ENCODE measurements at places on chromosomes 12 and 14.

DNA sequence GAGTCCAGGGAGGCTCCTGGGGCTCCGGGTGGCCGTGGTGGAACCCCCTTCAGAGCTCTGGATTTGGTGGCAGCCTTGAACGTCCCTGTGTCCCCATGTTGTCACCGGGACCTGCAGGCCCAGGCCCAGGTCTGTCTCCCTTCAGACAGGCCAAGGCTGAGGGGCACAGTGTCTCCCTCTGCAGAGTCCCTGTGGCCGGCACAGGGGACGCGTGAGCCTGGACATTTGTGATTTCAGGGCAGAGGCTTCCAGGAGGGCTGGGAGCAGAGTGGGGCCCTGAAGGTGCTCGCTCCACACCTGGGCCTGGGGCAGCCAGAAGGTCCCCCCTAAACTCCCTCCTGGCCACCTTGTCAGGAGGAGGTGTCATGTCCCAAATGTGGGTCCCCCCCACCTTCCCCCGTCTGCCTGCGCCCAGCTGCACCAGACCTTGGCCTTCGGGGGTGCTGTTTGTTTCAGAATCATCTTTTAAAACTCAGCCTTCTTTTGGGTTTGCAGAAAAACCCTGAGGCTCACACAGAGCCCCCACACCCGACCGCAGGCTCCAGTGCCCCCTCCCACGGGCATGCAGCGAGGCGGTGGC lies 47.6 kb downstream of the KIF26A start:
- no peak for DNase-seq

GRCh38 chr14:22812744-22813143 lies 2.5 kb downstream of the SLC7A7 start:
- DNase-seq: no peak

DNA sequence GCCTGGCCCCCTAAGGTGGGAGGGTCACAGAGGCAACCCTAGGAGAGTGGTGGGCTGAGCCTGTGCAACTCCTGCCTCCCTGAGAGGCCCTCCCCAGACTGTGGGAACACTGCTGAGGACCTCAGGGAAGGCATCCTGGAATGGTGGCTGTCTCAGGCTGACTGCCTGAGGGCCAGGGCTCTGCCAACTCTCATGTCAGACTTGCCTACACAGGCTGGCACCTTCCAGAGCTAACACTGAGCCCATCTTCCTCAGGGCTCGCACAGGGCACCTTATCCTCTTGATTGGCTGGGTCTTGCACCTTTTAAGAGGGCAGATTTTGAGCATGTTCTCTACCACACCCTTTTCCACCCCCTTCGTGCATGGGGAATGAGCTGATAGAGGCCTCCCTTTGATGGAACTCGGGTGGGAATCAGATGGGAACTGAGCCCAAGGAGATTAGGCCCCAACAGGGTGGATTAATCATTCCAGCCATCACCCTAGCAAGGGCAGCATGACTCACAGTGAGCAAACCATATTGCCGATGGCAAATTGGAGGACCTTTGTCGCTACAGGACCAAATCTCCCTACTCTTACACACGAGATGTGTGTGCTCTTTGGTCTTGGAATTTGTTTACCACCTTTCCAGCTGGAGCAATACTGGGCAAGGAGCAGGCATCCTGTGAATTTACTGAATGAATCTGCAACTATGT lies 702.8 kb downstream of the VRK1 start:
- DNase-seq: no peak

DNA sequence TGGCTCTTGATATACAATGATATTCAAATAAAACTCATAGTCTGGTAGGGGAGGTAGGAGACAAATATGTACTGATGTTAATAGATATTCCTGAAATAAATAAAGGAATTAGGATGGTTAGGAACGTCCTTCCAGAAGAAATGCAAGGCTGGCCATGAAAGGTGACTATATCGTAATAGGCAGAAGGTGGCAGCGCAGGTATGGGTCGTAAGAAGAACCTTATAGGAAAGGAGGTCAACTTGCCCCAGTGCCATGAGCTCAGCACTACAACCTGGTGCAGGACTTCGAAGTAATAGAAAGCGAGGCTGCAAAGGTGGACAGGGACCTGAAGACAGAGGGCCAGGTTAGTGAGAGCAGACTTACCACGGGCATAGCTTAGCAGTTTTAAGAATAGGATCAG lies 55.3 kb upstream of the FGD4 start:
- no peak for DNase-seq

DNA sequence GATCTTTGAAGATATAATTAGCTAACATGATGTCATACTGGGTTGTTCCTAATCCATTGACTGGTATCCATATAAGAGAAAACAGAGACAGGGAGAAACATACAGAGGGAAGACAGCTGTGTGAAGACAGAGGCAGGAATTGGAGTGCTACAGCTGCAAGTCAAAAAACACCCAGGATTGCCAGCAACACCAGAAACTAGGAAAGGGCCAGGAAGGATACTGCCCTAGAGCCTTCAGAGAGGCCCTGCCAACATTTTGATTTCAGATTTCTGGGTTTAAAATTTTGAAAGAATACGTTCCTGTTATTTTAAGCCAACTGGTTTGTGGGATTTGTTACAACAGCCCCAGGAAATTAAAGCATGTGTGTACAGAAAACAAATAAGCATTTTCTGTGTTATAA lies 473.7 kb upstream of the FLRT2 start:
- no peak for DNase-seq

DNA sequence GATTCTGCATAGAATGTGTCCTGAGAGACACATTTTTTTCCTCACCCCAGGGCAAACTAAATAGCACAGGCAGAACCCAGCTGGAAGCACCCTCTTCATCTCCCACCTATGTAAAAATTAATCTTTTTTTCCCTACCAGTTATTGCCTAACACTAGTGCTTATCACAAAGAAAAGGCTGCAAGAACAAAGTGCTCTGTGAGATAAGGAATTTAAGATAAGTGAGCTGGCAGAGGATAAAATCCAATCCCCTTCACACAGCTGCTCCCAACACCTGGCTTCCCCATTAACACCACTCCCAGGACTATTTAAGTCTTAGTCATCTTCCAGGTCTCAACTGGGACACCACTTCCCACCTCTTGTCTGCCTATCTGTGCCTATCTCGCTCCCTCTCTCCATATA lies 75.2 kb downstream of the TTC9 start:
- DNase-seq: no peak

GRCh38 chr12:131829356-131829747 lies 1.2 kb downstream of the MMP17 start:
- DNase-seq: no peak

DNA sequence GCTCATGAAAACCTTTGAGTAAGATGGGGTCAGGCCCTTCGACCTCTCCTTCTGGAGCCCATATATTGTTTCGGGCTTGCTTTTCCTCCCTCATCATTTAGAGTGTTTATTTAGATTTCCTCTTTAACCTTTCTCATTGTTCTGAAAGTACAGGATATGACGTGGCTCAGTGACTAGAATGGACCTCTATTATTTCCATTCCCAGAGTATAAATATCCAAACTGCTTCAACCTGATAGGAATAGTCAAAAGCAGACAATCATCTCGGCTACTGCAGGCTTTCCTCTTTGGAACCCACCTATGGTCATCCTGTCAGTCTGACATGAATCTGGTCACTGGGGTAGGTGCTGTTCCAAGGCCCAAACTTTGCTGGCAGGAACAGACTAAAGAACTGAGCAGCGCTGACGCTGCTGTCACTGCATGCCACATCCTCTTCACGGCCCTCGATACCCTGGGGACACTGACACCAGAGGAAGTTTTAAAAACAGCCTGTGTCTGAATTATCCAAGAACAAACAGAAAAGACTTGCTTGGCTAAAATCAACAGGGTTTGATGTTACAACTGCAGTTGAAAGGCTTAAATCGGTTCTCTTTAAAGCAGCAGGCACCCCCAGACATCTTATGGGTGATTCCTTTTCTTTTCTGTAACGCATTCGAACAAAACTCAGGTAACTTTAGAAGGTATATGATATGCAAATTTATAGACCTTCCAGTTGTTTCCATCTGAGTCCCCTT lies 5.0 kb upstream of the DDX47 start:
- DNase-seq: no peak

GRCh38 chr14:97426776-97427175 lies 629.6 kb downstream of the VRK1 start:
- no peak for DNase-seq

Measured in tibial artery (tissue), 4 donors.